ENCODE measurements at places on chromosomes 1 and 21.

DNA sequence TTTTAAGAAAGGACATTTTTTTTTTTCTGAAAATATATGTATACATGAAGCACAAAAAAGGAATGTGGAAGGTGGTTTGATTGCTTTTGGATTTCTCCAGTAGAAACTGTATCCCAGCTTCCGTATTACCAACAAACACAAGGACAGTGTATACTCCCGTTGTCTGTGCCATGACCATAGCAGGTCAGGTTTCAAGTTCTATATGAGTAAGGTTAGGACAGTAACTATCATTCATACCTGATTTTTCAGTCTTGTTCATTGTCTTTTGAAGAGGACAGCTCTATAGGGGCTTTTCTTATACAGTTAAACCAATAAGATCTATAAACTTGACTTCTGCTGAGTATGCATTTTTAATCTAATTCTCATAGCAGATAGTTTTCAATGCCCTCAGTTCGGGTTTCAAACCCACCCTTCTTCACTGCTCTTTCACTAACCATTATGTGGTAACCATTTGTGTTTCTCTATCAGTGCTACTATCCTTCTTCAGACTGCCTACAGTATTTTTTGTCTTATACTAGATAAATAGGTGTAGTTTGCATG lies 19.6 kb downstream of the UBAP2L start:
- no peak for DNase-seq

DNA sequence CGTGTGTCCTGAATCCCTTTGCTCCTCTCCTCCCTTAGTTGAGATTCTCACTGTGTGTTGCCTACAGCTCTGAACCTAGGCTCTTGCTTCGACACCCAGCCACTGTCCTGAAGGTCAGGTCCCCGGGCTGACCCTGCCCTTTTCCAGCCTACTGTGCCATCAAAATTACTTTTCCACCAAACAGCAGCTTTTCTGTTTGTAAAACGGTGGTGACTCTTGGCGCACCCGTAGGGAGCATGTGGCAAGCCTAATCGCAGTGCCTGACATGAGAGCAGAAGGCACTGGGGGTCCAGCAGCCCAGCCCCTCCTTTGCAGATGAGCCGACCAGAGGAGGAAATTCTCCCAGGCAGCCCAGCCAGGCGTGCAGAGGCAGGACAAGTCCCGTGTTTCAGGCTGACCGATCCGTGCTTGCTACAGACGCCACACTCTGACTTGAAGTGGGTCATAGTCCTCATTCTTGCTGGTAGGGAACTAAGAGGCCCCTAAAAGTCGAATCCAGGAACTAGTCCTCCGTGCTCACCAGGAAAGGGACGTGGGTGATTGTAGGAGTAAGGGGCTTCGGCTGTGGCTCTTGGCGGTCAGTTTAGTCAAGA lies 6.8 kb downstream of the GPR137B start:
- no peak for DNase-seq

DNA sequence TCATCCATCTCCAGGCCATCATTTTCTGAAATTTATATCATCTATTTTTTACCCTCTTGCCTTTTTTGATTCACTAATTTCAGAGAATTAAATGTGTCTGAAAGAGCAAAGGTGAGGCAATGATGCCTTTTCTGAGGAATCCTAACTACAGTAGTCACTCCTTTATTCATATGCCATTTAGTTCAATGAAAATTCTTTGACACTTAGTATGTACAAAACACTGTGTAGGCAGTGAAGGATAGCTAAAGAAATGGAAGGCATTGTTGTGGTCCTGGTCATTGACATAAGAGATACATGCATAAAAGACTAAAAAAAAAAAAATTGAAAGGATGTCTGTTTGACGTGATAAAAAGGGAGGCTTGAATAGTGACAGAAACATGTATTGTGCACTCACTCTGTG lies 171.9 kb upstream of the BEND5 start:
- DNase-seq: no peak

DNA sequence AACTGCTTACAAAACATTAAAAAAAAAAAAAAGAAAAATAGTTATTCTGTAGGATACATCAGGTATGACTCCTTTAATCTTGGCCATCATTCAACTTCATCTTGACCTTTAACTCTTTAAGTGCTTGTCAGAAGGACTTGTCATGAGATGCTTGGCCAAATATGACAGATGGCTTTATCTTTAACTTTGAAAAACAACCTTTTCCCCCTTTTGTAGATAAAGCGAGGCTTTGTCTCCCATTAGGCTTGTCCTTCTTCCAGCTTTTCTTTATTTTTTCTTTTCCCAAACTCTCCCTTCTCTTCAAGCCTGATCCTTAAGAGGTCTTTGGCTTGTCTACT lies 2.3 kb downstream of the SRSF10 start:
- no peak for DNase-seq

DNA sequence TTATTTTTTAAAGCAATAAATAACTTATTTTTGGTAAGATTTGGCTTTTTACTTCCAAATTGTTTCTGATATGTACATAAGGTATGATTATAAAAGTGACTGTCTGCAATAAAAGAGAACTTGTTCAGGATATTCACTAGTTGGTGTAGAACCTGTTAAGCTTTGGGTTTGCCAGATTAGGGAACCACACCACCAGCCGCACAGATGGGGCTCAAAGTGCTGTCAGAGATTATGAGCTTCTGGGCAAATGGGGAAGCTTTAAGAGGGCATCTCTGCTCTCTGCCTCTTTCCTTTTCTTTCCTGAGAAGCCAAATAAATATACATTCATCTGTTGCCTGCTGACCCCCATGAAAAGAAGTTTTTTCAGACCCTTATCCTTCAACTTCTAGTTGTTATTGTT lies 25.4 kb downstream of the IVNS1ABP start:
- DNase-seq: no peak

DNA sequence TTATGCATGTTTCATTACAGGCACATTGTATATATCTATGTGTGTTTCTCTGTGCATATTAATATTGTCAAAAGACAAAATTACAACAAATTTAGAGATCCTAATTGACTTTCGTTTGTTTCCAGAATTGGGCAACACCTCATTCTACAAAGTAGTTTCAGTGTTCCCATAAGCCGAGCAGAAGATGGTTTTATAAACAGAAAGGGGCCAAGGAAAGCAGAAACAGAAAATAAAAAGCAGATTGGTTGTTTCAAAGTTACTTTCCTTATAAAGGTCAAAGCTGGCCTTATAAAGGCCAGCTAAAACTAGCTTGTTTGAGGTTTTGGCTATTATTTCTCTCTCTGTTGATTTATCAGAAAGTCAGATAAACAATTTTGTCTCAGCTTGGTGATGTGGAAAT lies 116.2 kb upstream of the FGGY start:
- DNase-seq: no peak

DNA sequence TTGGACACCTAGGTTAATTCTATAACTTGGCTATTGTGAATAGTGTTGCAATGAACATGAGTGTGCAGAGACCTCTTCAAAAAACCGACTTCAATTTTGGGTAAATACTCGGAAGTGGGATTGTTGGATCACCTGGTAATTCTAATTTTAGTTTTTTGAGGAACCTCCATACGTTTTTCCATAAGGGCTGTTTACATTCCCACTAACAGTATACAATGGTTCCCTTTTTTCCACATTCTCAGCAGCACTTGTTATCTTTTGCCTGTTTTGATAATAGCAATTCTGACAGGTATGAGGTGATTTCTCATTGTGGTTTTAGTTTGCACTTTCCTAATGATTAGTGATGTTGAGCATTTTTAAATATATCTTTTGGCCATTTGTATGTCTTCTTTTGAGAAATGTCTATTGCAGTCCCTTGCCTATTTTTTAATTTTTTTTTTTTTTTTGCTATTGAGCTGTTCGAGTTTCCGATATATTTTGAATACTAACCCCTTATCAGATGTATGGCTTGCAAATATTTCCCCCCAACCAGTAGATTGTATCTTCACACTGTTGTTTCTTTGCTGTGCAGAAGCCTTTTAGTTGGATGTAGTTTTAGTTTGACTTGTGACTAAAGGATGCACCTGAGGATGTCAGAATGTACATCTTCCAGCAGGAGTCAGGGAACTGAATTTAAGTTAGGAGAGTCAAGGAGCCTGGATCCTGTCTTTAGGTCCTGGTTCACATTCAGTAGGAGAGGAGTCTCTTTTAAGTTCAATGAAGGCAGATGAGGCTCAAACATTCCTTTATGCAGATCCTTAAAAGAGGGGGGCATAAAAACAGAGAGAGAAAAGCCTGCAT lies 120.0 kb downstream of the S1PR1 start:
- DNase-seq: no peak

DNA sequence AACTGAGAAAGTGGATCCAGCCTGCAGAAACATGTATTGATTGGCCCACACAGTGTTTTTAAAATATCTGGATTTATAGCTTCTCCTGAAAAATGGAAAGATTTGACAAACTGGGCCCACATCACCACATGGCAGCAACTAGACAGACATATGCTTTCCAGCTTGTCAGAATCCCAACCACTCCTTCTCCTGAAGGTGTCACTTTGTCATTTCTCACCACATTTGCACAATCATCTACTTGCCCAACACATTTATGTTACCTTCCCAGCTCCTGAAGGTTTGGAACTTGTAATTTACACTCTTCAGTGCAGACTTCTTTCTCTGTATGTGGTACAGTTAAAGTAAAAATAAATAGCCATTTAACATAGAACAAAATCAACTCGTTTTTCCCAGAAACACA lies 126.1 kb upstream of the KIAA1614 start:
- DNase-seq: no peak

GRCh38 chr1:90143591-90143990 lies 148.7 kb downstream of the ZNF326 start:
- DNase-seq: no peak

- no peak for DNase-seq
Observed at GRCh38 chr1:184210031-184210430, 158.5 kb downstream of the TSEN15 start.

- peak; percentile 98 for DNase-seq
Observed at GRCh38 chr1:162561037-162561615, 396 bp upstream of the UAP1 start.

GRCh38 chr1:48939828-48940227 lies 163.1 kb upstream of the BEND5 start:
- no peak for DNase-seq

GRCh38 chr21:45088116-45088515 lies 13.7 kb downstream of the ADARB1 start:
- no peak for DNase-seq

- DNase-seq: no peak
Observed at GRCh38 chr1:86389307-86389706, 6.8 kb downstream of the ODF2L start.

Data from T-helper 1 cell (primary cell).